Neural crest cell (in vitro differentiated cells): ENCODE measurements at places on chromosomes 3 and 15. TPM values are rescaled to one million over a fixed set of nuclear protein-coding genes. Genes with fewer than 3 reads are reported as not detected.

DNA sequence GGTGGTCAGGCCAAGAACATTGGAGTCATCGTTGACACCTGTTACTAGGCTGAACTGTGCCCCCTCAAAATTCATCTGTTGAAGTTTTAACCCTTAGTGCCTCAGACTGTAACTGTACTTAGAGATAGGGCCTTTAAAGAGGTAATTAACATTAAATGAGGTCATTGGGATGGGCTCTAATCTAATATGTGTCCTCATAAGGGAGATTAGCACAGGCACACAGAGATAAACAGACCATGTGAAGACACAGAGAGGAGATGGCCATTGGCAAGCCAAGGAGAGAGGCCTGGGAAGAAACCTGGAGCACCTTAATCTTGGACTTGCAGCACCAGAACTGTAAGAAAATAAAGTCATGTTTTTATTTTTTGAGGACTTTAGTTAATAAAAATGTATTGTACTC lies 59.6 kb downstream of the PLCL2 start:
- H3K36me3 ChIP-seq = no peaks in the 10 kb centered on the region
- H3K4me1 ChIP-seq = peaks cover 27% of the 10 kb centered on the region
- no peak overlapping the region for H3K27ac ChIP-seq
- H3K27me3 ChIP-seq = no peaks in the 10 kb centered on the region

DNA sequence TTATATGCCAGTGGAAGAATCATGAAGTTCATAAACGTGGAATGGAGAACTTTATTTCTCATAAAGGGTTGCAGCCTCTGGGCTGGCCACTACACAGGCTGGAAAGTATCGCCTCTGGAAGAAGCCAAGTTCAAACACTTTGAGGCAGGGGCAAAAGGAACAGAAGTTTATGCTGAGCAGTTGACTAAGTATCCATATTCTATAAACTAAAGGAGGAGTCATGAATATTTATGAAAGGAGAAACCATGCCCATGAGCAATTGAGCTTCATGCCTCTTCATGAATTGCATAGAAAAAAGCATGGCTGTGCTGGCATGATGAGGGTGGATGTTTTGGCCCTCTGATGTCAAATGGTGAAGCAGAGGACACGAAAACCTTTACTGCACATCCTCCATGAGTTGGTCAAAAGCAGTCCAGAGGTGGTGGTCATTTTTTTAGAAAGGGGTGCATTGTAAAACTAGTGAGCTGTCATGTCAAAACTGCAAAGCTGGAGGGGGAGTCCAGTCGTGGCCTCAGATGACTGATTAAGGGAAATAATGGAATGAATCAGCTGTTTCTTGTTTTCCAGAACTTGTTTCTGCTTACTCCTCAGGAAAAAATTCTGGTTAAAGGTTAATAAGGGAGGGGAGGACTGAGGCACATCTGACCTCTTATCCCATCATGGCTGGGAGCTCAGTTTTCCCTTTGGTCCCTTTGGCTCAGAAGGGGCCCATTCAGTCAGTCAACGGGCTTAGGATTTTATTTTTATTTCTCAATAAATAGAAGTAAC lies 276.7 kb downstream of the CHL1 start:
- no peak for DNase-seq
- H3K36me3 ChIP-seq = no peaks in the 10 kb centered on the region

DNA sequence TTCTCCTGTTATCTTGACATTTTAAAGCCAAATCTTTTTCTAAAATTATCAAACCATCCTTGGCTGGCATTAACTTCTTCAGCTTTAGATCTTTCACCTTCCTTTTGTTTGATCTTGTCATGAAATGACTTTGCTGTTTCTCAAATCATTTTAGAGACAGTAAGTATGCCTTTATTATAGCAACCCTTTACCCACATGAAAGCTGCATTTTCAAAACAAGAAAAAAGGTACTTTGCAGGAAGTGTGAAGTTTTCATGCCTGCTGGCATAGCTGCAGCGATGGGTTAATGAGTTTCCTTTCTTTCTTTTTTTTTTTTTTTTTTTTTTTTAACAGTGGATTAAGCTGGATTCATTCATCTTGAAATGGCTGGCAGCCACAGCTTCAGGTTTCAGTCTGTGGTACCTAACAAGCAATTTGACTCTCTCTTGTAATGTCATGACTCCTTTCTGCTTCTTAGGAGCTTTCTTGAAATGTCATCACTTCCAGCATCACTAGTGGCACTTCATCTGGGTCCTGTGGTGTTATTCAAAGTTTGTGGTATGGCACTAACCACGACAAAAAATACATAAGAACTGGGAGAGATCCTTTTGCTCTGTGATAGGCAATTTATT lies 18.8 kb downstream of the SLC25A26 start:
- H3K4me1 ChIP-seq = peaks cover 4% of the 10 kb centered on the region
- peaks cover 23% of the 10 kb centered on the region for H3K36me3 ChIP-seq
- no peak overlapping the region for H3K27ac ChIP-seq
- H3K27me3 ChIP-seq = no peaks in the 10 kb centered on the region
- no peak for DNase-seq

DNA sequence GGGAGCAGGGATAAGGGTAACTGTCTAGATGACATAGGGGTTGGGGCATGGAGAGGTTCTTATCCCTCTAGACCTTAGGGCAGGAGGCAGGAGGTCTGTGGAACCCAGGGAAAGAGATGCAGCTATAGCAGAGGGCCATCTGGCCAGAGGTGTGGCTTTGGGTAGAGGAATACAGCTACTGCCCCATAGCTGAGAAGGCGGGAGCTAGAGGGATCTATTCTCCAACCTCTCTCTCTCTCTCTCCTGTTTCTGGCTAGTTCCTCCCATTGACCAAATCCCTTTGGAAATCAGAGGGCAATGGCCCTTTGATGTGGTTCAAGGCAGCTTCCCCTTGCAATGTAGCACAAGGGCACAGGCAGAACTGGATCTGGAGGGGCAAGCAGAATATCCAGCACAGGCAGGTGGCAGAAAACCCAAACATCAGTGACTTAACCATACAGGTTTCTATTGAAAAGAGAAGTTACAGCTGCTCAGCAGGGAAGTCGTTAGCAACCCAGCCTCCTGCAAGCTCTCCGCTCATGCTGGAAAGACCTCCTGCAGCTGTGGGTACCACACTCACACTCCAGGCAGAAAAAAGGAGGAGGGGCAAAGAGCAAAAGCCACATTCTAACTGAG lies 22.3 kb upstream of the LMOD3 start:
- no peaks in the 10 kb centered on the region for H3K36me3 ChIP-seq
- no peaks in the 10 kb centered on the region for H3K27me3 ChIP-seq
- peaks cover 15% of the 10 kb centered on the region for H3K4me1 ChIP-seq
- no peak overlapping the region for H3K4me3 ChIP-seq

DNA sequence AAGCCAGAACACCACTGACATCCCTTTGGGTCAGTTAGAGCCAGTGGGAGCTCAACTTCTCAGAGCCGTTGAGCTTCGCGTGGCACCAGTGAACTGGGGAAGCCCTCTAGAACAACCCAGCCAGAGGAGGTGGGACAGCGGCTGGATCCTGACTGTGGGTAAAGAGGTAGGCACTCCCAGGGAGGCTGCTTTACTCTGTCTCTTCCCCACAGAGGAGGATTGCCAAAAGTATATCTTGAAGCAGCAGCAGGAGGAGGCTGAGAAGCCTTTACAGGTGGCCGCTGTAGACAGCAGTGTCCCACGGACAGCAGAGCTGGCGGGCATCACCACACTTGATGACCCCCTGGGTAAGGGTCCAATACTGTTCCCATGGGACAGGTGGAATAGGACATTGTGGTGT lies 1.2 kb downstream of the MYD88 start:
- H3K36me3 ChIP-seq = peaks cover 5% of the 10 kb centered on the region
- peaks cover 49% of the 10 kb centered on the region for H3K4me1 ChIP-seq
- no peak overlapping the region for H3K27ac ChIP-seq
- peak overlapping the region; percentile 97 for H3K4me3 ChIP-seq
- no peak for DNase-seq
- H3K27me3 ChIP-seq = no peaks in the 10 kb centered on the region

- peak overlapping the region; percentile 48 for H3K4me3 ChIP-seq
- peaks cover 10% of the 10 kb centered on the region for H3K36me3 ChIP-seq
- peak; percentile 64 for DNase-seq
- H3K27me3 ChIP-seq = no peaks in the 10 kb centered on the region
- H3K4me1 ChIP-seq = peaks cover 69% of the 10 kb centered on the region
Measured at GRCh38 chr15:89197503-89197971, 23.8 kb downstream of the RLBP1 start.

DNA sequence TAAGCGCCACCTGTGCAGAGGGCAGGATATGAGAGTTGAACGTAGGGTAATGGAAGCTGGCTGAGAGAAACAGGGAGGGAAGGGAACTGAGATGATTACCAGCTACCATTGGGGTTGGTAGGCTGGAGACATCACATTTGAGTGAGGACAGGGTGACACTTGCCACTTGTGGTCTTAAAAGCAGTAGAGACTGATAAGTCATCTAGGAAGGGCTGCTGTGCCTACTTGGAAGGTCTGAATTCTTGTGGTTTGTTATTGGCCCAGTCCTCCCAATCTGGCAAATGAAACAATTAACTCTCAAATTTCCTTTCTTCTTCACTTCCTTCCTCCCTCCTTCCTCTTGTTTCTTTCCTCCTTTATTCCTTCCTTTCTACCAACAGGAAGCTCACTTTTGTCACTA lies 46.8 kb downstream of the COL6A5 start:
- DNase-seq = no peak
- H3K36me3 ChIP-seq = no peaks in the 10 kb centered on the region
- no peak overlapping the region for H3K4me3 ChIP-seq
- H3K27ac ChIP-seq = no peak overlapping the region

GRCh38 chr15:65947041-65947440 lies 77.8 kb downstream of the RAB11A start:
- peaks cover 12% of the 10 kb centered on the region for H3K27me3 ChIP-seq
- DNase-seq = no peak
- H3K4me3 ChIP-seq = no peak overlapping the region
- no peak overlapping the region for H3K27ac ChIP-seq

GRCh38 chr15:62945760-62946159 lies 96.8 kb upstream of the TPM1 start:
- H3K36me3 ChIP-seq = no peaks in the 10 kb centered on the region
- H3K27me3 ChIP-seq = peaks cover 14% of the 10 kb centered on the region
- peaks cover 6% of the 10 kb centered on the region for H3K4me1 ChIP-seq
- H3K4me3 ChIP-seq = no peak overlapping the region
- peak overlapping the region; percentile 58 for H3K27ac ChIP-seq

DNA sequence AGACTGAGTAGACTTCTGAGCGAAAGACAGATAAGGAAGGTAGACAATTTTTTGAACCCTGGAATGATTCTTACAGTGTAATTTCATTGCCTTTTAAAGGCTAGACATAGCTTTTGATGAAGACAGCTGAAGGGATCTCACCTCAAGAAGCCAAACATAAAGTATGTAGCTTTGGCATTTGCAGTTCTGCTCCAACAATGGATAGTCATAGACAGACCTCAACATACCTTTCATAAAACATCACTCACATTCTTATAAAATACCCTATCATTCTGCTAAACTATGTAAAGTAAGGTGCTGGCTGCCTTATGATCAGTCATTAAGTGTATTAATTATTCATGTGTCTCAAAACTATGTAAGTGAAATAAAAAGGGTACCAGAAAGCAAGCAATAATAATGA lies 70.0 kb downstream of the UBE3A start:
- DNase-seq = no peak
- no peaks in the 10 kb centered on the region for H3K4me1 ChIP-seq
- peaks cover 26% of the 10 kb centered on the region for H3K36me3 ChIP-seq
- no peaks in the 10 kb centered on the region for H3K27me3 ChIP-seq

DNA sequence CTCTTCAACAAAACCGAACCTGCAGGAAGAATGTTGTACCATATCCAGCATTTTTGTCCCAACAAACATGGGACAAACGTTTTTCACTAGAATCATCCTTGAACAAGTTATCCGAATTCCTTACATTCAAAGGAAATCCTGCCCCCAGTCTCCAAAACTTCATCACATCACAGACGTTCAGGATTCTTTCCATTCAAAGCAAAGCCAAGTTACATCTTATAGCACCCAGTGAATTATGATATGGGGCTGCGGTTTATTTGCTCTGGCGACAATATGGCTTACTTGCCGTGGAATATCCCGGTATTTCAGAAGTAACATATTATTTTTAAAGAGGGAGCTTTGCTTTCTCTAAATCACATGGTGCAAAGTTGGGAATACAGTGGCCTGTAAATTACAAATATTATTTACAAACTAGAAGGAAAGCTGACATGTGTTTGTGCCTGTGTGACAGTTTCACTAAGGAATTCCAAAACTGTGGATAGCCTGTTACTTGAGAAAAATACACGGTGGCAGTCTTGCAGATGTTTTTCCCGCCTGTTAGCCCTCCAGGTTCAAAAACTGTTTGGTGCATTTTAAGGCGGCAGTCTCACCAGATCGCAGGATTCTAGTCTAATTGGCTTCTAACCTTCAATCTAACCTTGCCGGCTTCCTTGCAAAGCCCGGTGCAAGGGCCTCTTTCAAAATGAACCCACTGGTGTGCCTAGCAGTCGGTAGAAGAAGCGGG lies 736 bp upstream of the MBNL1 start:
- H3K27ac ChIP-seq = peak overlapping the region; percentile 98
- H3K27me3 ChIP-seq = no peaks in the 10 kb centered on the region
- no peaks in the 10 kb centered on the region for H3K36me3 ChIP-seq
- H3K4me1 ChIP-seq = peaks cover 48% of the 10 kb centered on the region

GRCh38 chr3:127228866-127229265 lies 35.9 kb downstream of the PRR23E start:
- H3K4me3 ChIP-seq = no peak overlapping the region
- peaks cover 17% of the 10 kb centered on the region for H3K27me3 ChIP-seq
- H3K27ac ChIP-seq = no peak overlapping the region
- H3K36me3 ChIP-seq = peaks cover 6% of the 10 kb centered on the region
- DNase-seq = no peak

DNA sequence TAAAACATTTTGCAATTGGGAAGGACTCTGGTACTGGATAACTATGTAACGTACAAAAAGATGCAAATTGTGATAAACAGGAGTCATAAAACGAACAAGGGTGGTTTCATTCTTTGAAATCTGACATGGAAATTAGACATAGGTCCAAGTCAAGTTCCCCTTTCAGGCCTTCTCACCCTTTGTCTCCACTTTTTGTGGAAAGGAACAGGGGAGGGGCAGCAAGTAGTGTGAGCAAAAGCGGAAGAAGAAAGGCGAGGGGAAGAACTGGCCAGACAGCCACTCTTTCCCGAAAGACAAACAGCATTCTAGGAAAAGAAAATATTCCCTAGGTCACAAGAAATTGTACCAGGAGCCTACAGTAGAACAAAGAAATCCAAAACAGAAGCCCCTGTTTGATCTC lies 52.6 kb downstream of the MCF2L2 start:
- peaks cover 15% of the 10 kb centered on the region for H3K4me1 ChIP-seq
- no peak overlapping the region for H3K27ac ChIP-seq
- peaks cover 2% of the 10 kb centered on the region for H3K27me3 ChIP-seq
- no peak overlapping the region for H3K4me3 ChIP-seq

Gene SHQ1
- total RNA-seq = 20.7 and 22.4 TPM in 2 replicates

Gene SLC9A9
- 0.56 and 1.6 TPM in 2 replicates for total RNA-seq

Gene PRRT3
- 5.7 and 6.4 TPM in 2 replicates for total RNA-seq

Gene SLC7A14
- total RNA-seq = 0.07 and 0.09 TPM in 2 replicates

Gene SPATA12
- not detected in 2 replicates for total RNA-seq
